ENCODE measurements at places on chromosomes 5 and 9.

DNA sequence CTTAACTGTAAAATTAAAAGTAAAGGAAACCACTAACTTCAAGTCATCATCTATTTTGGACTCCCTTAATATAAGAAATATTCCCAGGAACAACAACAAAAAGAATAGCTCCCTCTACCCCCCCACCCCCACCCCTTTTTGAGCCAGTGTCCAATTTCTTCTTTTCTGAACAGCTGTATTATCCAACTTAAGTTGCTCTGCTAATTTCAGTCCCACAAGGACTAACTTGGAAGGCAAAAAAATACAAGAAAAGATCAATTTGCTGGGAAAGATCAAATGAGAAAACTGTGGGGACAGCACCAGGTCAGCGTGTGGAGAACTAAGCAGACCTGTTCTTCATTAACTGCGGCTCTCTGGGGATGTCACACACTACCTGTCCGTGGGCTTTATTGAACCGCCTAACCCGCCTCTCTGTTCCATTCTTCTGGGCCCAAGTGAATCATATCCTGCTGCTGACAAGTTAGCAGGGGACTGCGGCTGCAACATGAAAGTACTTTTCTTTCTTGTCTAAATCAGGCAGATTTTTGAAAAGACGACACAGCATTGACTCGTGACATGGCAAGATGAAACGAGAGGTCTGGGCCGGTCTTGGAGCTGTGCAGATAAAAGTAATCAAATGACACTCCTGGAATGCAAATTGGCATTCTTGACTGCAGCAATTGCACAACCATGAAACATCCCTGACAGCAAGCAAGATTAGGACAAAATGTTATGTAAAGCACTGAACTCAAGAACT, 2.7 kb downstream of the BNC2 start:
- DNase-seq = no peak

- no peak for DNase-seq
Measured at GRCh38 chr5:127909066-127909465, 174.5 kb upstream of the SLC12A2 start.

GRCh38 chr5:165837286-165837685, 2331.9 kb downstream of the MAT2B start:
- DNase-seq = no peak

GRCh38 chr9:129415942-129416651, 204.8 kb downstream of the C9orf50 start:
- DNase-seq = no peak

GRCh38 chr5:64628901-64629300, 61.4 kb upstream of the SHISAL2B start:
- DNase-seq = no peak

DNA sequence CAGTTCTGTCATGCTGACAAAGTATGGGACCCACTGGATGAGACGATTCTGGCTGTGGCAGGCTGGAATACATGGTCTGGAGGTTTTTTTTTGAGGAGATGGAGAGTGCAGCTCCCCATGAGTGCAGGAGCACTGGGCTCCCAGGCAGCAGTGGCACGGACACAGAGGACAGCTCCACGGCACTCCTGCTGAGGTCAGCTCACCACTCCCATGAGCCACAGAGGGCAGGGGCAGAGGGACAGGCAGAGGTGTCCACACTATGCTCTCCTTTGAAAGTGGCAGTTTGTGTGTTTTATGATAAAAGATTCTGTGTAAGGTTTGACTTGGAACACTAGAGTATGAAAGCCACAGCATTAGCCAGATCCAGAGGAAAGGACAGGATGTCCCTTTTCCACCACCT, 114.4 kb downstream of the UBE2R2 start:
- DNase-seq = no peak

DNA sequence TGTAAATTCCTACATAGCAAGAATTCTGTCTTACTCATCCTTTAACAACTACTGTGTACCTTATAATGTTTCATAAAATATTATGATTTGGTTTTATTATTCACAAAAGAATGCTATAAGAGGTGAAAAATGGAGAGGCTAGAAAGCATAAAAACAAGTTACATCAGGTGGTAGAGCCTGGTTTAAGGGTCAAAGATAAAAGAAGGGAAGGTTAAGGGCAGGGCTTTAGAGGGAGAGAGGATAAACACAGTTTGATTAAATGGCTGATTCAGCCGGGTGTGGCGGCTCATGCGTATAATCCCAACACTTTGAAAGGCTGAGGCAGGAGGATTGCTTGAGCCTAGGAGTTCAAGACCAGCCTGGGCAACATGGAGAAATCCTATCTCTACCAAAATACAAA, 40.4 kb upstream of the HSPB3 start:
- DNase-seq = no peak

- DNase-seq = no peak
Measured at GRCh38 chr5:135702191-135702590, 123.4 kb upstream of the CXCL14 start.

DNA sequence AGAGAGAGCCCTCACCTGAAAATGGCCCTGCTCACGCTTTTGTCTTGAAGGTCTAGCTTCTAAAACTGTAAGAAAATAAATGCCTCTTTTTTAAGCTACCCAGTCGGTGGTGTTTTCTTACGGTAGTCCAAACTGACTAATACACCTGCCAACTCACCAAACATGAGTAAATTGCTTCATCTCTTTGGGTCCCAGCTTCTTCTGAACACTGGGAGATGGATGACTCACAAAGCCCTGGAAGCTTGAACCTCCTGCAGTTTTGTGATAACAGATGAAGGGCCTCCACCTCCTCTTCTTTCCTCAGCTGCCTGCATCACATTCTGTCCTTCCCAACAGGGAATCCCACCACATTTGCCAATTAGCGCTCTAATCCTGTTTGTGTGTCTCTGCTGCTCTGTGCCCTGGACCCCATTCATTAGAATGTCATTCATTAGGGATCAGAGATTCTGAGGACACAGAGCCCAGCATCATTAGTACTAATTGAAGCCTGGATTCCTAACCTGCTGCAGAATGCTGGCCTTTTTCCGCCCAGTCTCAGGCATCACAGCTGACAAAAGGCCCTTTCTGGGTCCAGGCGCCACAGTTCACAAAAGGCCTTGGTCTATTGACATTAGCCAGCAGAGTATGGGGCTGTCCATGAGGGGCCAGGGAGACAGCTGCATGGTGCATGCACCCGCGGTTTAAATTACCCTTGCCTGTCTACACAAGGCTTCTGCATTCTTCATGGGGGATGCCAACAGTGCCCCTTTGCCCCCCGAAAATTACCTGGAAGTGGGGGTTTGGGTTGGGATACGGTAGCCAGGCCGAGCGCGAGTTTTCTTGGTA, 349.3 kb downstream of the SEMA5A start:
- no peak for DNase-seq

DNA sequence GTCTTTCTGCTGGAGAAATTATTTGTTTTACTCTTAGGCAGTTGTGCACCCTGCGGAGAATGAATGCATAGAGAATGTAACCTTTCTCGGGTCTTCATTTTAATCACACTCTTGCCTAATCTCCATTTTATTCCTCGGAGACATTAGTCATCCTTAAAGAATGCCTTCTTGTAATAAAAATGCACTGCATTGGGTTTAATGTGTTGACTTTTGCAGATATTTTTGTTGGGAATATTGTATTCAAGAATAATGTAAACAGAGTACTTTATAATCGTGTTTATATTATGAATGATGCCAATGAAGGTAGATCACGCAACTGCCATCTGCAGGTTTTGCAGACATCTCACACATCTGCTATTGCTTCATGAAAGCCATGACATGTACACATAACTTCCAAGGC, 1093.9 kb upstream of the CDH6 start:
- no peak for DNase-seq

DNA sequence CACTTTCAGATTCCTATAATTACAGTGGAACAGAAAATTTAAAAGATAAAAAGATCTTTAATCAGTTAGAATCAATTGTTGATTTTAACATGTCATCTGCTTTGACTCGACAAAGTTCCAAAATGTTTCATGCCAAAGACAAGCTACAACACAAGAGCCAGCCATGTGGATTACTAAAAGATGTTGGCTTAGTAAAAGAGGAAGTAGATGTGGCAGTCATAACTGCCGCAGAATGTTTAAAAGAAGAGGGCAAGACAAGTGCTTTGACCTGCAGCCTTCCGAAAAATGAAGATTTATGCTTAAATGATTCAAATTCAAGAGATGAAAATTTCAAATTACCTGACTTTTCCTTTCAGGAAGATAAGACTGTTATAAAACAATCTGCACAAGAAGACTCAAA, 29.5 kb downstream of the ZFYVE16 start:
- DNase-seq = no peak

DNA sequence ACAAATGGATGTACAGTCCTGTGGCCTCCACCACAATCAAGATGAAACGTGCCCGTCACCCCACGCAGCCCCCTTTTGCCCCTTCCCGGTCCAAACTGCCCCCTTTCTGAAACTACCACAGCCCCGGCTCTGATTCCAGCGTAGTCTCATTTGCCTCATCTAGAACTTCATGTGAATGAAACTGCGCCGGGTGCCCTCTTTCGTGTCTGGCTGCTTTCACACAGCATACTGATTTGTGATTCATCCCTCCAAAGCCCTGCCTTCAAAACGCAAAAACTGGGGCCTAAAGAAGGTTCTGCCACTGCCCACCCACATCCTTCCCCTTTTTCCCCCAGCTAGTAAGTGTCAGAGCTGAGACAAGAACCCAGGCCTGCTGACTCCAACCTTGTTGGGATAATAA, 31.5 kb upstream of the NCS1 start:
- no peak for DNase-seq

- no peak for DNase-seq
Measured at GRCh38 chr5:78896132-78896531, 89.0 kb downstream of the ARSB start.

All from glutamatergic neuron (in vitro differentiated cells).